ENCODE measurements at places on chromosomes 11 and 22.

- no peak for DNase-seq
Measured at GRCh38 chr11:72668629-72669347, 5.4 kb downstream of the PDE2A start.

DNA sequence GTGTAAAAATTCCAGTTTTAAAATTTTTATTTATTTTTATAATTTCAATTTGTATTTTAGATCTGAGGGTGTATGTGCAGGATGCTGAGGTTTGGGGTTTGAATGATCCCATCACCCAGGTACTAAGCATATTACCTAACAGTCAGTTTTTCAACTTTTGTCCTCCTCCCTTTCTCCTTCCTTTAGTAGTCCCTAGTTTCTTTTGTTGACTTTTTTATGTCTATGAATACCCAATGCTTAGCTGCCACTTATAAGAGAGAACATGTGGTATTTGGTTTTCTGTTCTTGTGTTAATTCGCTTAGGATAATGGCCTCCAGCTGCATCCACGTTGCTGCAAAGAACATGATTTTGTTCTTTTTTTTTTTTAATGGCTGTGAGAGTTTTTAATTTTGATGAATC is 35.7 kb upstream of the UCP3 start:
- DNase-seq = no peak

GRCh38 chr11:70528794-70529580 is 130.7 kb downstream of the CTTN start:
- DNase-seq = no peak

- no peak for DNase-seq
Measured at GRCh38 chr11:88114486-88115045, 60.7 kb downstream of the RAB38 start.

DNA sequence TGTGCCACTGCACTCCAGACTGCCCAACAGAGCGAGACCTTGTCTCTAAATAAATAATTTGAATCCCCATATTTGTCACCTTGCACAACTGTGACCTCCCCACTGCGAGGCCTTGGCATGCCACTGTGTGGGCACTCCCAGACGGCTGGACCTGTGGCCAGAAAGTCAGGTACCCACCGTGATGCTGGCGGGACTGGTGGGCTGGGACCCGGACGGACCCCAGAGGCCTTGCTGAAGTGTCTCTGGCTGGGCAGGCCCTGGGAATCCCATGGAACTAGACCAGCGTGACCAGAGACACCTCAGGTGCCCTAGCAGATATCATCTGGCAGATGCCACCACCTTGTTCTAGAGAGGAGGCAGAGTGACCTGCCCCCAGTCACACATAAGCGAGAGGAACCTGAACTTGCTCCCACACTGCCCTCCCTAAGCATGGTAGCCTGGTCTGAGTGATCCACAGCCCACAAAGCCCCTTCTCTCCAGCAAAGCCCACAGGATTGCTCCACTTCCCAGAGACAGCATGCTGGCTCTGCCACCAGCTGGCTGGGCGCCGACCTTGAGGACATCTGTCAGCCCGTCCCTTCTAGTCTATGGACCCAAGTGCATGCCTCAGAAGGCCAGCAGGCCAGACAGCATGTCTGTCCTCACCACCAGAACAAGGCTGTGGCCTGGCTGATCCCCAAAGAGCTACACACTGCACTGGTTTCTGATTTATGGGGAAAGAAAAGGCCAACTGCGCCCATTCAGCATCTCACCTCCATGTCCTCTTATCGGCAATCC is 9.5 kb downstream of the MACROD1 start:
- DNase-seq = no peak

GRCh38 chr11:22828373-22828772 is 1.2 kb downstream of the SVIP start:
- no peak for DNase-seq

DNA sequence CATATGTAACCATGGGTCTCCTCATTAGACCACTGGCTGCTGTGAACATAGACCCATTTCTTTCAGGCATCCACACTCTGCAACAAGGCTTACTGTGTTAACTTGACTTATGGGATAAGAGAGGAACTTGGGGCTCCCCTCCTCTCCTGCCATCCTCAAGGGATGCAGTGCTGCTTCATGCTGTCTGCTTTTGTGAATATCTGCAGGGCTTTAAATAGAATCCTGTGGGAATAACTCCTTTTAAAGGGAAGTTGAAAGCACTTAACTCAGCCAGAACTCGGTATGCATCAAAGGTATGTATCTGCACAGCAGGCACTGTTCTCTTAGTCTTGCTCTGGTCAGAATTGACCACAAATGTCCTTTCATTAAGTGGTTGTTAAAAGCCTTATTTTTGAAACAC is 222.5 kb upstream of the KIRREL3 start:
- no peak for DNase-seq

DNA sequence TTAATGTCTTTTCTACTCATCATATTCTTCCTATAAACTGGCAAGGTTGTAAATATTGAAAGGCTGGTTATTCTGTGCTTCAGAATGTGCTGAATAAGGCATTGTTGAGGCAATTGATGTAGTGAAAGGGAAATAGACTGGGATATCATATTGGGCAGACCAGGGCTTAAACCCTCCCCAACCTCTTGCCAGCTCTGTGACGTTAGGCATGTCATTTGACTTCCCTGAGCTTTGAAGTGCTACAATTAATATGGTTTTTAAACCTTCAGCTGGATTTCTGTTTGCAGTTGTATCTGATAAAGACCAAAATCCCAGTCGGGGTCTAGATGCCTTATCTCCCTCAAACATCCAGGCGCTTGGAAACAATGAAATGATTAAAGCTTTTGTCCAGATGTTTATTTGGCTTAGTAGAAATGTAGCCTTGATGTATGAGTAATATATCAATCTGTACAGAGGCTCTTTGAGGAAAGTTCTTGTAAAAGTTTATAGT is 208.1 kb downstream of the DBX1 start:
- DNase-seq = no peak

GRCh38 chr11:77993902-77994301 is 566 bp downstream of the INTS4 start:
- DNase-seq = no peak

GRCh38 chr22:41243361-41243760 is 2.6 kb upstream of the CHADL start:
- DNase-seq = no peak

DNA sequence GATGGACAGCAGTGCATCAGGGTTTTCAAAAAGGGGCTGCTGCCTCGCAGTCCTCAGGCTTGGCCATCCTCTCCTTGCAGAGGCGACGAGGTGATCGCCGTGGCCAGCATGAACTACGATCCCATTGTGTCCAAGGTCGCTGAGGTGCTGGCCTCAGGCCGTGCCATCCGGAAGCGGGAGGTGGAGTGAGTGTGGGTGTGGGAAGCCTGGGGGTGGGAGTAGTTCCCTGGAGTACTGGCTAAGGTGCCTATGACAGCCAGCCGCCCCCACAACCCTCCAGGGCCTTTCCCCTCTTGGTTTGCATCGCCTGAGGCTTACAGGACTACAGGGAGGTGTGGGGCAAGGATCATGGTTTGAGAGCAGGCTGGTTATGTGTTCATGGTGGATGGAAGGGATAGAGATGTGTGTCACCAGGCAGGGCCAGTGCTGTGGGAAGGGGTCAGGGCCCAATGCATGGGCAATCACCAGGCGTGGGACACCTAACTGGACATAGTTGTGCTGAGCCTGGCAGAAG is 2.1 kb upstream of the LZTR1 start:
- no peak for DNase-seq

DNA sequence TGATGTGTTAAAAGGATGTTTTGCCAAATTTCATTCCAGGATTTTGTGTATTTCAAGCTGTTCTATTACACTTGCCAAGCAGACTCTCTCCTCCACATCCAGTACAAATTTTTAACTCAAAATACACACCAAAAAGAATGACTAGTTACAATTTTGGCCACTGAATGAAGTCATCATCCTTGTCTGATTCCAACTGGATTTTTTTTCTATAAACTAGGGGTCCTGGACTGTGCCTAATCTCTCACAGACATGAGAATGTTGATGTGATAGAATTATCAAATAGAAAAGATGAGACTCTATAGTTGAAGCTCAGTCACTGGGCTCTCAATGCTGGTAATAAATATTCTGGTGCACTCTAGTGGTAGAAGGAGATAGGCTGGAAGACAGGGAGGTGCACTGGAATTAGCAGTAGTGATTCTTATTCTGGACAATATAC is 85.8 kb downstream of the FANCF start:
- DNase-seq = no peak

DNA sequence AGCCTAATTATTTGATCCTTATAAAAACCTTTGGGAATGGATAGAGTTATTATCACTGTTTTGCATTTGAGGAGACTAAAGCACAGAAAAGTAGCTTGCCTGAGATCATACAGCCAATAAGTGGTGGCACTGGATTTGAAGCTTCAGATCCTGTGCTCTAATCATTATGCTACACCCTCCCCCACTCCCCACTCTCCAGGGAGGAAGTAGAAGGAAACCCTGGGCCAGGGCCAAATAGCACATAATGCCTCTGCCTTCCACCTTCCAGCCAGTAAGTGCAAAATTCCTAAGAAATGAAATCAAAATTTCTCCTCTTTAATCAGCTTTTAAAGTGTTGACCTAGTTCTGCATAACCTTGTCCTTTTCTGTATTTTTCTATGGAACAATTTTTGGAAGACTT is 61.6 kb downstream of the SIK2 start:
- no peak for DNase-seq

DNA sequence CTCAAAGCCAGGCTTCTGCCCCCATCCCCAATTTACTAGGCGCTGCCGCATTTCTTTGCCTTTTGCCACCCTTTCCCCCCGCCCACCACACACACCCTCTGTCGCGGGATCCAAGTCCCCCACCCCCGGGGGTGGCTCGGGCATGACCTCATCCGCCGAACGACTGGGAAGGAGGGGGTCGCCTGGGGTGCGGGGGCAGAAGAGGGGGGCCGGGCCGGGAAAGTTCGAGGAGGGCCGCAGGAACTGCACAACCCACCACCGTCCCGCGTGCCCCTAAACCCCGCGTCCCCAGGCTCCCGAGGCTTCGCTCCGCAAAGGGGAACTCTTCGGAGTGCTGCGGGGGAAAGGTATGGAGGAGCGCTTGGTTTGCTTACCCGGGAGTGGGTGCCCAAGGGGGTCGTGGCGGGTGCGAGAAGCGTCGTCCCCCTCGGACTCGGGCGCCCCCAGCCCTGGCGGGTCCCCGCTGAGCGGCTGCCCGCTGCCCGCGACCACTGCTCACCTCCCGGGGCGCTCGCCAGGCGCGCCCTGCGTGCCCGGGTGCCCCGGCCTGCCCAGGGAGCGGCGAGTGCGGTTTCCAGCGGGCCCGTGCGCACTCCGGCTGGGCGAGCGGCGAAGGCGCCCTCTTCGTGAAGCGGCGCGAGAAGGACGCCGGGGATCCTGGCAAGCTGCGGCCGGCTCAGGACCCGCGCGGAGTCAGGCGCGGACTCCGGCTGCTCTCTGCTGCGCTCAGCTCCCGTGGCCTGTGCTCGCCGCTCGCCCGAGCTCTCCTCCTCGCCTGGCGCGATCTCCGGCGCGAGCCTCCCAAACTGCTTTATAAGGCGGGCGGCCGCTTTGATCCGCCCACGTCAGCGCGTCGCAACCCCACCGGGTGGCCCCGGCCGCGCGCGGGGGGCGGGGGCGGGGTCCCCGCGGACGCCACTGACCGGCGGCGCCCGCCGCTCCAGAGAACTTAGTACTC is 4.0 kb upstream of the WNT11 start:
- DNase-seq = peak; percentile 34

DNA sequence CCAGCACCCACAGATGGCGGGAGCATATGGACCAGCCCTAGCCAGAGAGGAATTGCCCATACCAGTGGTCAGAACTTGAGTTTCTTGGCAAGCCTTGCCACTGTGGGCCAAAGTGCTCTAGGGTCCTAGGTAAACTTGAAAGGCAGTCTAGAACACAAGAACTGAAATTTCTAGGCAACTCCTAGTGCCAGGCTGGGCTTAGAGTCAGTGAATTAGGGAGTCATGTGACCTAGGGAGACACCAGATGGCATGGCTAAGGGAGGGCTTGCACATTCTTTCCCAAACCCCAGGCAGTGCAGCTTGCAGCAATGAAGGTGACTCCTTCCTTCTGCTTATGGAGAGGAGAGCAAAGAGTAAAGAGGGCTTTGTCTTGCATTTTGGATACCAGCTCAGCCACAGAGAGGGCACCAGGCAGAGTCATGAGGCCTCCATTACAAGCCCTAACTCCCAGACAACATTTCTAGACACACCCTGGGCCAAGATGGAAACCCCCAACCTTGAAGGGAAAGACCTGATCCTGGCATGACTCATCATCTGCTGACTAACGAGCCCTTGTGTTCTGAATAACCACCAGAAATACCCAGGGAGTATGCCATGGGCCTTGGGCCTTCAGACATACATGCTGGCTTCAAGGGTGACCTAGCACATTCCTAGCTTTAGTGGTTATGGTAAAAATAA is 19.2 kb upstream of the OR56A3 start:
- DNase-seq = no peak
